ACHN (cell line): ENCODE measurements at places on chromosomes 3 and 15.

DNA sequence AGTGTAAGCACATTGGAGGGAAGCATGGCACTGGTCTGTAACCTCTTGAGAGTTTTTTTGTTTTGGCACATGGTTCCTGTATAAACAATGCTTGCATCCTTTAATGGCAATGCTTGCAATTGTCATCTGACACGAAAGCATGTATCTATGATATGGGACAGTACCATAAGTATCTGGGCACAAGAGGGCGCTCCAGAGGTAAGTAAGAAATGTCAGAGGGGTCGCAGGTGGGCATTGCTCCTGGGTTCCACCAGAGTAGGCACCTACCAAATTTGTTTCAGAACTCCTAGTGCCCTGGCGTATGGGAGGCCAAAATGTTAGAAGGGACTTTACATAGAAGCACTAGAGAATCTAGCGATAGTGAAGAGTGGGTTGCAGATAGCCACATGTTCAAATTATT, 58.7 kb upstream of the BCHE start:
- DNase-seq: peak; percentile 38

DNA sequence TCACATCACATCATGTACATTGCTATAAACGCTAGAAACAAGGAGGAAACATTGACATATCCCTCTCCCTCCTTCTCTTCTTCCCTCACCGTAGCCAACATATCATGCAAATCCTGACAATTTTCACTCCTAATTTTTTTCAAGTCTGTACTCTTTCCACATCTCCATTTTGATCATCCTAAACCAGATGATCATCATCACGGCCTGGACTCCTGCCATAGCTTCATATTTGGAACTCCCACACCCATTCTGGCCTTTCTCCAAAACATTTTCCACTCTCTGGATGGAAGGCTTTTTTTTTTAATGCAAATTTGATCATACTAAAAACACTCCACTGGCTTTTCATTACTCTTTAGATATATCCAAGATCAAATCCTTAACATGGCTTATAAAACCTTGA, 248.0 kb upstream of the CNTN3 start:
- DNase-seq: no peak

DNA sequence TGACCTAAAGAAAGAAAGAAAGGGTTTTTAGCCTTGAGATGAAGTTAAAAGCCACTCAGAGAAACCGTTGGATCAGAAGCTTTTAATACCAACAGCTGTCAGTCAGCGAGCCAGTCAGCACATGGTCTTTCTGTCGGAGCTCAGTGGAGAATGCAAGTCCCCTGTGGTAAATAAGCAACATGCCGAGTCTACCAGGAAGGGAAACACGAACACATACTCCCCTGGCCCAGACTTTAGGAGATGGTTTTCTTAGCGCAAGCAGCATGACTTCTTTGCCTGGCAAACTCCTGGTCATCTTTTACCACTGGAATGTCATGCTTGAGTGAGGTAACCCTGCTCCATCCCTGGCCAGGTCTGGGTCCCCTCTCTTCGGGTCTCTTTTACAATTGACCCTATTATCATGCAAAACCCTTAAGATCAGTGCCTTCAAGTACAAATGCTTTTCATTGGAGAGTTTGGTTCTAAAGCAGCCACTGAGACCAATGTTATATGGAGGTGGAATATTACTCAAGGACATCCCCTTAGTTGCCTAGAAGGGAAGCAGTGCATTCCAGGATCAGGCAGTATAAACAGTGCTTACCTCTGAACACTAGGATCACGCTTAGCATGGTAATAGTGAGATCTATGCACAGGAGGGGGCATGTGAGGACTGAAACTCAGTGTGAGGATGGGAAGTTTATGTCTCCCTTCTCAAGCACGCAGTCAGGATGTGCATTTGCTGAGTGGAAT, 28.2 kb downstream of the SLCO3A1 start:
- DNase-seq: no peak

DNA sequence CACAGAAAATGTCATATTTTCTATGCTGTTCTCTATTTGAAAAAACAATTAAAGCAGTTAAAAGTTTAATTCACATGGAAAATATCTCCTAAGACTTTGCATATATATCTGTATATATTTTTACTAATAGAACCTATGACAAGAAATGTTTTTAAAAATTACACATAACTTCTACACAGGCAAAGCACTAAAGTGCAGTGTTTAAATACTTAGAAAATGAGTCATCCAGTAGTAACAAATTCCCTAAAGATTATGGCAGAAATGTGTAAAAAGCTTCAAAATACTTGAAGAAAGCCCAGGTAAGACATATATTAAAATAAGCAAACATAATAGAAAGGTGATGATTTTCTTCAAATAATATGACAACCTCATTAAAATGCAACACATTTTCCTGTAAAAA, 236.6 kb downstream of the TBC1D5 start:
- DNase-seq: peak; percentile 52

DNA sequence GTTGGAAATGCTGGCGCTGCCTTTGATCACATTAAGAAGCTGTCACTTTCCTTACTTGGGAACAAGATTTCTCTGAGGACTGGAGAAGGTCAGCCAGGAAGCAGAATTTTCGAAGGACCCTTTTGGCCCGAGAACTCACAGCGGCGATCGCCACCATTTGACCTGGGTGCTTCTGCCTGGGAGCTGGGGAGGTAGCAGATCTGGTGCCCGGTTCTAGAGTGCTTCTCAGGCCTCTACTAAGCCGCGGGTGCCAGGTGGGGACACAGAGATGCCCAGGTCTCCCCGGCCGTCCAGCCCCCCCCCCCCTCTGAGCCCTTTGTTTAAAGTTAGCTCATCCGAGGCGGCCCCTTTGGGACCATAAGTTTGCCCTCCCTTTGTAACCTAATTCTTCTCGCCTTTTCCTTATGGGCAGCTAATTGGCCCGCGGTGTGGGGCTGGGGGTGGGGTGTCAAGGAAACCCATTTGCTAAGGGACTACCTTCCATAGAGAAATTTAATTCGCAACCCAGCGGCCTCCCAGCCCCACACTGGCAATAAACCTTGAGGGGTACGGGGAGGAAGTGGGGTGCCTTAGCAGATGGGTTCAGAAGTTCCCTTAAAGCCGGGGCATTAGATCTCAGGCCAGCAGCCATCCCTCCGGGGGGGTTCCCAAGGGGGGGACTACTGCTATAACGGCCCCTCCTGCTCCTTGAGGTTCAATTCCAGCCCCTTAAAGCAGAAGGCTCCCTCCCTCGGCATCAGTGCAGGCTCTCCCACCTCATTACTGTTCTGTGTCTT, 1.9 kb downstream of the GATA2 start:
- no peak for DNase-seq

DNA sequence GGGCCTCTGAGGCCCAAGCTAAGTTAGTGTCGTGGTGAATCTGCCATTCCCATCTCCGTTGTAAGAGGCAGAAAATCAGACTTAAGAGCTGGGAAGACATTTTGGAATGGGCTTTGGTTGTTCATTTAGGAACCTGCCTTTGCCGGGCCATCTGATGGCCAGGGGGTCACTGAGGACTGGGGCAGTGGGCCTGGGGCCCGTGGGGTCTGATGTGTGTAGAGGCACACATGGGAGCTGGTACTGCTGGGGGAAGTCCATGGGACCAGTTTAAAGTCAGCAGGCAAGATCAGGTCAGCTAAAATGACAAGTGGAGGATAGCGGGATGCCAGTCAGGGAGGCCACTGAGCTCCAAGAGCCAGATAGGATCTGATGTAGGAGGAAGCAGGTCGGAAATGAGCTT, 38.3 kb upstream of the RGMA start:
- no peak for DNase-seq

DNA sequence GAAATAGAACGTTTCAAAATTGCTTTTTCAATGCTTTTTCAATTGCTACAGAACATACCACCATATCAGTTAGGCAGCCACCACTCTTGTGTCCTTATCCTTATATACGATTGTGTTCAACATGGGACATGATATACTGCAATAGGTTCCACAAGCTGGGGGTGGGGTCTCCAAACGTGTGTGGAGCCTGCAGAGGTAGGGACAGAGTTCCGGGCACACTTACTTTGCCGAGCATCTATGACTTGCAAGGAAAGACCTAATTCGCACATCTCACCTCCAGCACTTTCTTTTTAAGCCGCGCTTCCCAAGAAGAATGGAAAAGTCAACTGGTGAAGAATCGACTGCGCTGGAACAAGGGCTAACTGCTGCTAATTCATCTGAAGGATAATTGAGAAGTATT, 39.6 kb upstream of the SFMBT1 start:
- no peak for DNase-seq

- DNase-seq: no peak
These were observed 11.5 kb downstream of the DISP2 start for GRCh38 chr15:40369474-40369869.

DNA sequence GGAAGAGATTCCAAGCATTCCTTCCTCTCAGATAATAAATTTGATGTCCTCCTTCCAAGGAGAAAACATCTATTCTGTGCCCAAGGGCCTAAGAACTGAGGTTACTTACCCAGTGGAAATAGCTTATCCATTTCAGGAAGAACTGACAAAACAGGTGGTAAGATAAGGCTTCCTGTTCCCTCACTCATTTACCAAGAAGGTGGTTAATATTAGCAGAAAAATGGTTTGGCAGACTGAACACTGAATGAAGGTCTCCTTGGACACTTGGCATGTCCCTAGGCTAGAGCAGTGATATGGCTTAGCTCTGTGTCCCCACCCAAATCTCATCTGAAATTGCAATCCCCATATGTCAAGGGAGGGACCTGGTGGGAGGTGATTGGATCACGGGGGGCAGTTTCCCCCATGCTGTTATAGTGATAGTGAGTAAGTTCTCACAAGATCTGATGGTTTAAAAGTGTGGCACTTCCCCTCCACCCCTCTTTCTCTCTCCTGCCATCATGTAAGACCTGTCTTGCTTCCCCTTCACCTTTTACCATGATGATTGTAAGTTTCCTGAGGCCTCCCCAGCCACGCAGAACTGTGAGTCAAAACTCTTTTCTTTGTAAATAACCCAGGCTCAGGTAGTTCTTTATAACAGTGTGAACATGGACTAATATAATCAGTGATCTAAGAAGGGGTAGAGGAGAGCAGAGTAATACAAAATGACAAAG, 127.4 kb downstream of the ST8SIA2 start:
- no peak for DNase-seq

- DNase-seq: no peak
These were observed 72.7 kb upstream of the TAMM41 start for GRCh38 chr3:11919390-11919789.

- DNase-seq: no peak
These were observed 289.3 kb upstream of the PLSCR5 start for GRCh38 chr3:146894406-146894805.

DNA sequence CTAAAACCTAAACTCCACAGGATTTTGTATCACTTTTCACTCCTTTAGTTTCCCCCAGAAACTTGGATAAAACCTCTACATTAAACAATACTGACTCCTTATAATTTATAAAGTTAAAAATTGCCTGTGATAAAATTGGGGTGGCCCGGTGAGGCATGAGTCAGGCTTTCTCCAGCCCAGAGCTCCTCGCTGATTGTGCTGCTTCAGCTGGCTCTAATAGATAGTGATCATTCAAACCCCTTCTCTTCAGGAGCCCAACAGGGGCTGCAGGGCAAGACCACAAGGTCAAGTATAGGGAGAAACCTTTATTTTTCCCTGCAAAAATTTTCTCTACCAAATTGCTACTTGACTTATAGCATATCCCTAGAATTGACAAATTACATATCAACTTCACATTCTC, 308.2 kb downstream of the PLCL2 start:
- DNase-seq: no peak

GRCh38 chr3:171494457-171495109, 34.4 kb upstream of the TNIK start:
- no peak for DNase-seq

GRCh38 chr3:122982216-122983185, 45.1 kb downstream of the SEMA5B start:
- peak; percentile 6 for DNase-seq

DNA sequence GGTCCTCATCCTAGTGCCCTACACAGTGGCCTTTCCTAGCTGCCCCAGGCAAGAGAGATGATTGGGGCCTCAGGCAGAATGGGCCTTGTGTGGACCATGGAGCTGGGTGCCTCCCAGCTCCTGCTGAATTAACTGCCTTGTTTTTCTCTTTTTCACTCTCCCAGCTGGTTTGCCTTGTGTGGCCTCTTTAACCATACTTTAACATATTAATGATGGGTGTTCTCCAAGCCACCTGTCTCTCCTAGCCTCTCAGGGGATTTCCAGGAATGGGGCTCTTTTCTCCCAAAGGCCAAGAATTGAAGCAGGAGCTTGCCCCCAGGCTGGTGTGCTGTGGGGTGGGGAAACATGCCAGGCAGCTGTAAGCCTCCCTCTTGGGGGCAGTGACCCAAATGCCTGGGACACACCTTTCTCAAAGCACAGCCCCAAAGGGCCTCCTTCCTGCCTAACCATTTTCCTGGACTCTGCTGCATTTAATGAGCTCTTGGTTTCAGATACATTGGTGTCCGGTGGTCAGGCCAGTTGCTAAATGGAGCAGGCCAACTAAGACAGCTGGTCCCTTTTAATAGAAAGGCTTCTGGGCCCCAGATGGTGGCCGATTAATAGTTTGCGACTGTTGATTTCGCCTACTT, 5.6 kb downstream of the ALPK3 start:
- DNase-seq: no peak

GRCh38 chr3:120823156-120823555, 80.6 kb downstream of the GTF2E1 start:
- no peak for DNase-seq

- DNase-seq: no peak
These were observed 439.5 kb downstream of the PDCD6IP start for GRCh38 chr3:34237946-34238345.

DNA sequence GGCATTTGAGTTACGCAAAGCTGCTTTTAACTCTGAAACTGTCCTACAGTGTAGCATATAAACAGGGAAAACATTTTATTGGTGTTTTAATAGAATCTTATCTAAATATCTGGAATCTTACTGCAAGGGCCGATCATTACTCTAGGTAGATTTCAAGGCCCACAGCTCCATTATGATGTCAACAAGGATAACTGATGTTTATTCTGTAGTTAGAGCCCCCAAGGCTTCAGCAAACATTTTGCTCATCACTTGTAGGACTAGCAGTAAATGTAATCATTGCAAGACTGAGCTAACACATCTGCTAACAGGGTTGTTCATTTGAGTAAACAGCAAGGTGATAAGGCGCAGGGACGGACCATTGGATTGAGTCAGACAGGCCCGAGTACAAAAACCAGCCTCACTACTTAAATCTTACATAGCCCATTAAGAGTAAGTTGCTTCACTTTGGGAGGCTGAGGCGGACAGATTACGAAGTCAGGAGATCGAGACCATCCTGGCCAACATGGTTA, 332.5 kb upstream of the TPRG1 start:
- DNase-seq: no peak

- no peak for DNase-seq
These were observed 41.2 kb downstream of the TRAT1 start for GRCh38 chr3:108863799-108864135.
